Tongue (tissue), 3 donors: ENCODE measurements at places on chromosomes 3 and 15.
A peak's percentile ranks its signal among the peaks of the same experiment; 100 is the strongest.

GRCh38 chr15:26686547-26687187, 86.2 kb downstream of the GABRB3 start:
- DNase-seq, result no peak

DNA sequence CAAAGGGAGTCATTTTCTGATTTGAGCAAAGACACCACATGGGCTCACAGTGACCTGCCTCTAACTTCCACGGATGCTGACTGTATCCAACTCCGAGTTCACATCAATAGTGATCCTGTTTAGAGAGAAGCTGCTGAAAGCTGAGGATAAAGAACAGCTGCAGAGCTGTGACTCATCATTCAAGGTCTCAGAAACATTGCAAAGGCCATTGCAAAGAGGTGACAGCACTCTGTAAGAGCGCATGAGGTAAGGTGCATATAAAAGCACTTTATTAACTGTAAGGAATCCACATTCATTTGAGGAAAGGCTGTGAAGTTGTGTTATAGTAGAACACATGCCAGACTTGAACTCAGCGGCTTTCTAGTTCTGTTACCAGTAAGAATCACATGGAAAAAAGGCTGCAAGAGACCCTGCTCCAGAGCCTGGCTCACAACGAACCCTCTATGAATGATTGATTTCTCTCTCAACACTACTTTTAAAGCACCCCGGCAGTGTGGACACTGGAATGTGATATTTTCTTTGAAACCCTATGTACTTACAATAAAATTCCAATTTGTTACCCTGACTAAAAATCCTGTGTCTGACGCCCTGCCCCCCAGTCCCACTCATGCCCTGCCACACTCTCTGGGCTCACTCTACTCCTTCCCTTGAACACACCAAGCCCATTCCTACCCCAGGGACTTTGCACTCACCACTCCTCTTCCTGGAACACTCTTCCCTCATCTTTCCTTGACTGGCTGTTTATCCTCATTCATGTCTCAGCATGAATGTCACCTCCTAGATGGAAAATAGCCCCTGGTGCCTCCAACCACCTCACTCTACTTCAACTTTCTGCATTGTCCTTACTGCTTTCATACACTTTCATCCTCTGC, 111.2 kb downstream of the LSM3 start:
- peak; percentile 91 for DNase-seq

DNA sequence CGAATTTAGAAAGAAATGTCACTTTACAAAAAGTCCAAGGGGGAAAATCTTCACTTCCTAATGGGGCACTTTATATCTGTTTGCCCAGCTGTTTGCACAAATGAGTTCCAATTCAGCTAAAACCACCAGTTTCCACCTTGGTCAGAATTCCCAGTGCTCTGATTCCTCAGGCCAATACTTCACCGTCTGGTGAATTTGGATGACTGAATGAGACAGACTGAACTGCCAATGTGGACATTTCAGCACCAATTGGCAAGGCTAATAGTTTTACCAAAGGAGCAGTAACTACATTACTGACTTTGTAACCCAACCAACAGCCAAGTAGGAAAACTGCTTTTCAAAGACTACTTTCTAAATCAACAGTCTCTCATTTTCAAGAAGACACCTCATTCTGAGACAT, 51.8 kb downstream of the ABI3BP start:
- no peak for DNase-seq

DNA sequence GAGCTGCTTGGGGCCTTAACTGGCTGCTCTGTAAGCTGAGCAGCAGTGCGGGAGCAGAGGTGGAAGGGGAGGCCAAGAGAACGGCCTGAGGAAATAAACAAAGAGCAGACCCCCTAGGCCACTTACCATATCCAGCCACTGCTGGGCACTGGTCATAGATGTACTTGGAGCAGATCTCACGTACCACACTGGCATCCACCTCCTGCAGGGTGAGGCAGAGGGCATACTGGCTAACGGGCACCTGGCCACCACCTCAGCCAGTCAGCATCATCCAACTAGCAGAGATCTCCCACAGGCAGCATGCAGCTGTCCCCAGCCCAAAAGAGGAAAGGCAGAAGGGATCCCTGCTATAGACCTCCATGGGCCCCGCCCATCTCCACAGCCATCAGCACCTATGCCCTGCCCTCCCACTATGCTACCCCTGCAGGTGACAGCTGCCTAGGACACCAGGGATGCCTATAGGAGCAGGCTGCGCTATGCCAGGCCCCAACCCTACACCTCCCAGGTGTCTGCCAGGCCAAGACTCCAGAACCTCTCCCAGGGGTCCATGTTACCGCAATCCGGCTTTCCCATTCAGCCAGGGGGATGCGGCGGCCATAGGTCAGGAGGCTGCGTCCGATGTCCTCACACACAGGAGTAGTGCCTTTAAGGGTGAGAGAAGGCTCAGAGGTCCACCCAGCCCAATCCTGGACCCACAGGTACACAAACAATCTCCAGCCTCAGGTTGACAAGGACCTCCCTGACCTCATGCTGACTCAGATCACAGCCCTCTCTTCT, 4.6 kb upstream of the COL7A1 start:
- peak; percentile 5 for DNase-seq

GRCh38 chr15:33008284-33008995, 186.1 kb downstream of the FMN1 start:
- no peak for DNase-seq

DNA sequence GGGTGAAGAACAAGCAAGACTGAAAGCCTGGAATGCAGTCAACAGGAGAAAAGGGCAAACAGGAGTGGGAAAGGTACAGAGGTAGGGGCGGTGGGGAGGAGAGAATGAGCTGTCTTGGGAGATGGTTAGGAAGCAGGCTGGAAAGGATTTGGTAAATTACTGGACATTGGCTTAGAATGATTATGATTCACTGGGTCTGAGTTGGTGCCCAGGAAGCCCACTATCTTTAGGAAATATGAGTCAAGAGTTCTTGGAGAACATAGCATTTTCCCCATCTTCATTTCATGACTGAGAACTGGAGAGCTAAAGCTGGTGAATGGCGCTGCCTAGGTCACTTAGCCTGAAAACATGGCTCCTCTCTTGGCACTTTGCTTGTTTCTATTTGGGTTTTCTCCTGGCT, 74.7 kb upstream of the C3orf80 start:
- no peak for DNase-seq

DNA sequence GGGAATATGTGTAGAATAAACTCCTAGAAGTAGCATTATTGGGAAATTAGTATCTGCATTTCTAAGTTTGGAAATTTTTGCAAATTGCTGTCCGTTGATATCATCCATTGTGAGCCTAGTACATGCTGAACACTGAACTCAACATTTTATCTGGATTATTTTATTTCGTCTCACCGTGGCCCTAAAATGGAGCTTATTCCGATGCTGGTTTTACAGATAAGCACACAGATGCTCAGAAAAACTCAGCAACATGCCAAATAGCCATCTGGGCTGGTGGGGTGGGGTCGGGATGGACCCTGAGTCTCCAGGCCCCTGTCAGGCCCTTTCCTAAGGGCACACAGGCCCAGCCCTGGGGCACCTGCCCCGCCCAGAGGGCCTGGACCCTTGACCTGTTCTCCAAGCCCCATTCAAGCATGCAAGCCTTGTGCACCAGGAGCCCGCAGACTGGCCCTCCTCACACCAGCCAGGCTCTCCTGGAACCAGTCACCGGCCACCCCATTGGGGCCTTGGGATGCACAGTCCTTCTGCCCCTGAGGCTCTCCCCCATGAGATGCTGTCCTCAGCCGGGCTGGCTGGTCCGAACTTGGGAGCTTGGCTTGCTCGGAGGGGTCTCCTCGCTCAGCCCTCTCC, 20.7 kb upstream of the KLF13 start:
- no peak for DNase-seq

- DNase-seq, result no peak
These were observed 303.1 kb downstream of the RPLP1 start for GRCh38 chr15:69755551-69756310.

GRCh38 chr3:150237490-150237889, 170.6 kb upstream of the TSC22D2 start:
- DNase-seq, result no peak

- DNase-seq, result peak; percentile 83
These were observed 40.5 kb upstream of the HES1 start for GRCh38 chr3:194095464-194095863.

DNA sequence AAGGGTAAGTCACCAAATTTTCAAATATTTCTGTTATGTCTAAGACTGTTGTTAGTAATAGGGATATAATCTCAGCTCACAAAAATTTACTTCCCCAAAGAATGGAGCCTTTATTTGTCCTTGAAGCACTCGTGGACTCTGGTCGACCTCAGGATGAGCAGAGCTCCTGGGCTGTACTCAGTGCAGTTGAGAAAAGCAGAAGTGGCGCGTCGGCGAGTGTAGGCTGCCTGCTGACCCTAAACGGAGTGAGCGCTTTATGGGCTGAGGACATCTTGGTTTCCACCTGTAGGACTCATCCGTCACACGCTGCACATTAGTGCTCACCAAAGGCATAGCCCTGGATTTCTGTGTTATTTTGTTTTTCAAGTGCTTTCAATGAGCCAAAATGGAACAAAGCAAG, 11.0 kb downstream of the GABRA5 start:
- DNase-seq, result no peak

DNA sequence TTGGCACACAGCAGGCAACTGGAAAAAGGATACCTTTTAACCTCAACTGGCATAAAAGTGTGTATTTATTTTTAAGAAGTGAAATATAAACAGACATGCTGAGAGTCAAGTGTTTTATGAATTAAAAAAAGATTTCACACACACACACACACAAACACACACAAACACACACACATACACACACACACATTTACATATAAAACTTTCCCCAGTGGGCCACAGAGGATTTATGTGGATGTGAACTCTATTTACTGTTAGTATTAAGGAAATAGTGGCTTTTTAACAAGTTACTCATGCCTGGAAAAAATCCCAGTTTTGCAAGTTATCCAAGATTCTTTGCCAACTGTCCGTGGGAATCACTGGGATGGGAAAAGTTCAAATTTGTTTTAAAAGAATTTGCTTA, 725.9 kb upstream of the NR2F2 start:
- DNase-seq, result peak; percentile 67

- no peak for DNase-seq
These were observed 739.0 kb upstream of the NECTIN3 start for GRCh38 chr3:110332629-110333028.

- no peak for DNase-seq
These were observed 7.3 kb upstream of the TNFSF10 start for GRCh38 chr3:172530566-172530965.

DNA sequence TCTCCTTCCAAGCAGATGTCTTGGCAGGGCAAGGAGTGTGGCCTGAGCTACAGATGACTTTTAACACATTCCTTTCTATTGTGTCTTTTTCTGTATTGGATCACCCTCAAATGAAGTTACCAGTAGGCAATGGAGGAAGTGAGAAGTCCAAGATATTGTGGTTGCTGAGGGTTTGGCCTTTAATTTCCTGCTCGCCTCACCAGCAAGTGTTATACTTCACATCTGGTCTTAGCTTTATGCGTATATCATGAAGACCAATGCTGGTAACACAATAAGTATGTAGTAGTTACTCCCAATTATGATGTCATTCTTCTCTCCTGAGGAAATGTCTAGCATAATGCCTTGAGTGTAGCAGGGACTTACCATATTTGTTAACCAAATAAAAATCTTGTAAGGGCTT, 179.9 kb downstream of the ZIC1 start:
- DNase-seq, result no peak

GRCh38 chr15:78599189-78599588, 21.6 kb downstream of the CHRNA3 start:
- DNase-seq, result no peak

DNA sequence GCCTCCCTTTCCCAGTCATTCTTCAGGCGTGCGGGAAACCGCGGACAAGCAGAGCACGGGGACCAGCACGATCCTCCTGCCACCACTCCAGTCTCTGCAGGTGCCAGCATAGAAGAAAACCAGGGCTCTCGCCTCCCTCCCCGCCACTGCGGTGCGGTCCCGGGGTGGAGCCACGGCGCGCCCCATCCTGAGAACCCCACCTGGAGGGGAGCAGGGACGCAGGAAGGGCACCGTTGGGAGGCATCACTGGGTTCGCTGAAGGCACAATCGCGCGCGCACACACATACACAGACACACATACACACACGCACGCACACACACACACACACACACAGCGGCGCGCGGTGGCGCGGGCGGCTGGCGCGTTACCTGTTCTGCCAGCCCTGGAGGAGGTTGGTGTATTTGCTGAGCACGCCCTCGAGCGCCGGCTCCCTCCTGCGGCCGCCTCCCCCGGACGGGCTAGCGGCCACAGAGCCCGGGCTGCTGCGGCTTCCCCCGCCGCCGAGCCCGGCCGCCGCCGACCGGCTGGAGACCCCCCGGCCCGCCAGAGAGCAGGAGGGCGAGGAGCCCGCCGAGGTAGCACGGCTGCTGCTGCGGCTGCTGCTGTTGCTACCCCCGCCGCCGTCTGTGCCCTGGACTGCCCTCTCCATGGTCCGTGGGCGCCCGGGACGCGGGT, 394 bp downstream of the OSBPL10 start:
- peak; percentile 62 for DNase-seq

GRCh38 chr15:73139744-73140553, 87.7 kb downstream of the NEO1 start:
- DNase-seq, result no peak

GRCh38 chr3:134079111-134079547, 49.4 kb upstream of the SLCO2A1 start:
- no peak for DNase-seq

- no peak for DNase-seq
These were observed 96.6 kb upstream of the LIMD1 start for GRCh38 chr3:45497963-45498362.

GRCh38 chr3:111636366-111636885, 41.3 kb upstream of the ZBED2 start:
- DNase-seq, result no peak

GRCh38 chr3:42700366-42701288, 2.0 kb downstream of the HHATL start:
- no peak for DNase-seq

- no peak for DNase-seq
These were observed 3.4 kb downstream of the UPK1B start for GRCh38 chr3:119176778-119177177.

DNA sequence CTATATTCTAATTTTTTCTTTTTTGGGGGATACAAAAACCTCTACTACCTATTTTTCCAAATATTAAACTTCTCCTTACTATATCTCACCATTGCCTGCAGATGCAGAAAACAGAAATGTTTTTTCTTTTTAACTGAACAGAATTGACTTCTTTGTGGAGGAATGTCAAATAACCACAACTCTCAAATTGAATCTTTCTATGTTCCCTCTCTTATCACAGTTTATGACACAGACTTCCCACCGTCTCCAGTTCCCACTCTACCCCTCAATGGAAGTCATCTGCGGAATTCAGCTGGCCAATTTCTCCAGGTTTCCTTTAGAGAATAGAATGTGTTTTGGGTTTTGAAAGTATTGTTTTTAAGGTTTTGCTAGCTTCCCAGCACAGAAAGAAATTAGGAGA, 77.0 kb downstream of the NR2F2 start:
- DNase-seq, result no peak

DNA sequence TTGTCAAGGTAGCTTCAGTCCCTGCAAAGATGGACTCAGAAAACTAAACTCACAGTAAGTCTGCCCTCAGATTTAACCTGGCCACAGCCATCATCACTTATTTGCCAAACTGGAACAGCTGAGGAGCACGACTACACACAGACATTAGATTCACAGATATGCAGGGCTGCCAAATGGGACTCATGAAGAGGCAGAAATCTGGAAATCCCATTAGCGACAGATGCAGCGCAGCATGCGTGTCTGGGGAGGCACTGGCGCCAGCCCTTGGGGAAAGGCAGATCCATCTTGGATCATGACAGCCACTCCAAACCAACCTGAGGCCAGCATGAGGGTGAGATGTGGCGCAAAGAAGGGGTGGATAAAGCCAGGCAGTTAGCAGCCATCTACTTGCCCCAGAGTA, 160.7 kb upstream of the TSC22D2 start:
- DNase-seq, result peak; percentile 70

GRCh38 chr3:141485641-141486495, 959 bp upstream of the RASA2 start:
- DNase-seq, result peak; percentile 12
